ENCODE measurements at places on chromosomes 3 and 15. TPM values are rescaled to one million over a fixed set of nuclear protein-coding genes. Genes with fewer than 3 reads are reported as not detected.
A peak's percentile ranks its signal among the peaks of the same experiment; 100 is the strongest.

- H3K36me3 ChIP-seq: no peaks in the 10 kb centered on the region
- no peak for DNase-seq
- no peaks in the 10 kb centered on the region for H3K4me1 ChIP-seq
- H3K27ac ChIP-seq: no peak overlapping the region
- H3K4me3 ChIP-seq: no peak overlapping the region
- H3K27me3 ChIP-seq: no peaks in the 10 kb centered on the region
Observed at GRCh38 chr3:78277220-78277619, 1237.3 kb downstream of the ROBO2 start.

- no peaks in the 10 kb centered on the region for H3K36me3 ChIP-seq
- no peak for DNase-seq
- no peak overlapping the region for H3K27ac ChIP-seq
- no peaks in the 10 kb centered on the region for H3K4me1 ChIP-seq
- no peak overlapping the region for H3K4me3 ChIP-seq
Observed at GRCh38 chr3:29561651-29562149, 280.8 kb downstream of the RBMS3 start.

C3orf22 gene
- total RNA-seq: not detected

DNA sequence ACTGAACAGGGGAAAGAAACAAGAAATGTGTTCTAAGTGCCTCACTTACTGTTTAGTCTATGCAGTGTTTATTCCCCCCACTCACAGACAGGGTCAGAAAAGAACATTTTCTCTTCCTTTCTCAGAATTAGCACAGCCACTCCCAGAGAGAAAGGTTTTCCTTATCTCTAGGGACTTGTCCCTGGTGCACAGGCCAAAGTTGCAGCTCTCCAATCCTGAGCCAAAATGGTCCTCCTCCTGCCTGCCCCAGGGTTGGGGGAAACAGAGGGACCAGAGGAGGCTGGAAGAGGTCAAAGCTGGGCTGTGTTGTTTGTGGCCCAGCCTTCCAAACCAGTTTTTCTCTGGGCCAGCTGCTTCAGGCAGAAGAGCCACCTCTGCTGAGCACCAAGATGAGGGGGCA is 12.0 kb downstream of the RAB6B start:
- peak; percentile 10 for DNase-seq
- H3K36me3 ChIP-seq: no peaks in the 10 kb centered on the region
- no peak overlapping the region for H3K4me3 ChIP-seq

- no peaks in the 10 kb centered on the region for H3K36me3 ChIP-seq
- H3K4me1 ChIP-seq: no peaks in the 10 kb centered on the region
- H3K27ac ChIP-seq: no peak overlapping the region
- H3K27me3 ChIP-seq: no peaks in the 10 kb centered on the region
- H3K4me3 ChIP-seq: no peak overlapping the region
Observed at GRCh38 chr15:23482228-23482627, 35.2 kb upstream of the GOLGA6L2 start.

FAM81A gene
- total RNA-seq: 2.3 TPM

- no peaks in the 10 kb centered on the region for H3K27me3 ChIP-seq
- no peaks in the 10 kb centered on the region for H3K36me3 ChIP-seq
- H3K27ac ChIP-seq: no peak overlapping the region
- H3K4me1 ChIP-seq: no peaks in the 10 kb centered on the region
- no peak for DNase-seq
Observed at GRCh38 chr15:48507416-48508065, 138.0 kb downstream of the FBN1 start.

DNA sequence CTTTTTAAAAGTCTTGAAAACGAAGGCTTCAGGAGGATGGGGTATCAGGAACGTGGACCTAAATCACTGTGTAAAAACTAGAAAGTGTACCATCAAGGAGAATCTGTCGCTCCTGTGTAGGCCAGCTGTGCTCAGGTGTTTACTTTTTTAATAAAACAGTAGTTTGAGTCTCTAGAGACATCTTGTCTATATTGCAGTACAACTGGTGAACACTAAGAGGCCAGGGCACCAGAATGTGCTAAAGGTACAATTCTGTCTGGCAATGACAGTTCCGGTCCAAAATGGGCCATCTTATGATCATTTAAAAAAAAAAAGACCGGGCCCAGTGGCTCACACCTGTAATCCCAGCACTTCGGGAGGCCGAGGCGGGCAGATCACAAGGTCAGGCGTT is 61.8 kb upstream of the MCF2L2 start:
- H3K36me3 ChIP-seq: no peaks in the 10 kb centered on the region
- no peak overlapping the region for H3K27ac ChIP-seq
- H3K4me3 ChIP-seq: no peak overlapping the region
- no peaks in the 10 kb centered on the region for H3K27me3 ChIP-seq
- H3K4me1 ChIP-seq: no peaks in the 10 kb centered on the region
- no peak for DNase-seq

- no peaks in the 10 kb centered on the region for H3K36me3 ChIP-seq
- H3K4me1 ChIP-seq: no peaks in the 10 kb centered on the region
- no peaks in the 10 kb centered on the region for H3K27me3 ChIP-seq
- no peak overlapping the region for H3K27ac ChIP-seq
- no peak for DNase-seq
Observed at GRCh38 chr3:187648177-187648576, 22.0 kb downstream of the SST start.

- DNase-seq: no peak
- no peak overlapping the region for H3K27ac ChIP-seq
- H3K4me3 ChIP-seq: no peak overlapping the region
- no peaks in the 10 kb centered on the region for H3K4me1 ChIP-seq
Observed at GRCh38 chr15:65418596-65418995, 4.2 kb downstream of the IGDCC4 start.

GRM2 gene
- total RNA-seq: 1.3 TPM

- H3K27me3 ChIP-seq: no peaks in the 10 kb centered on the region
- H3K27ac ChIP-seq: no peak overlapping the region
- no peaks in the 10 kb centered on the region for H3K36me3 ChIP-seq
- no peak for DNase-seq
- H3K4me3 ChIP-seq: no peak overlapping the region
Observed at GRCh38 chr15:66027268-66027805, 158.0 kb downstream of the RAB11A start.

- no peak for DNase-seq
- H3K4me3 ChIP-seq: no peak overlapping the region
- H3K4me1 ChIP-seq: no peaks in the 10 kb centered on the region
- H3K36me3 ChIP-seq: no peaks in the 10 kb centered on the region
- H3K27me3 ChIP-seq: no peaks in the 10 kb centered on the region
- H3K27ac ChIP-seq: no peak overlapping the region
Observed at GRCh38 chr3:72582211-72582878, 265.9 kb downstream of the SHQ1 start.

DNA sequence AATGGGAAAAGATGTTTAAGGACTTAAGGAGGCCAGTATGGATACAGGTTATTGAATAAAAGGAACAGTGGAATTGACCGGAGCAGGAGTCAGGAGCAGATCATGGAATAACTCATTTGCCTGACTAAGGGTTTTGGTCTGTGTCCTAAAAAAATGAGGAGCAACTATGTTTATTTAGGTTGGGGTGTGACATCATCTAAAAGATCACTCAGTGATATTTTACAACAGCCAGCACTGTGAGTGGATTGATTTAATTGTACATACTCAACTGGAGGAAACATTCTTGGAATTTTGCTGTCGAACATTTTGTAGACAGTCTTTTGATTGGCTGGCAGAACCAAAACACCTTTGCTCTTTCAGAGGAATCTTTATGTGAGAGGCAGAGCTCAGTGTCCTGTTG is 348.6 kb upstream of the CDIN1 start:
- H3K36me3 ChIP-seq: no peaks in the 10 kb centered on the region
- H3K4me1 ChIP-seq: no peaks in the 10 kb centered on the region
- no peak for DNase-seq
- no peak overlapping the region for H3K27ac ChIP-seq

LRTM1 gene
- not detected for total RNA-seq

EPHB3 gene
- 25.3 TPM for total RNA-seq

- no peaks in the 10 kb centered on the region for H3K4me1 ChIP-seq
- peak overlapping the region; percentile 58 for H3K27ac ChIP-seq
- no peaks in the 10 kb centered on the region for H3K36me3 ChIP-seq
- no peak overlapping the region for H3K4me3 ChIP-seq
Observed at GRCh38 chr3:13379201-13379830, 40.8 kb downstream of the NUP210 start.

- no peak overlapping the region for H3K27ac ChIP-seq
- no peaks in the 10 kb centered on the region for H3K36me3 ChIP-seq
- H3K4me3 ChIP-seq: no peak overlapping the region
- peaks cover 3% of the 10 kb centered on the region for H3K27me3 ChIP-seq
Observed at GRCh38 chr3:11047500-11047899, 55.0 kb downstream of the SLC6A1 start.
